ENCODE measurements at places on chromosomes 7 and 10.

- peak; percentile 91 for DNase-seq
These were observed 59.4 kb downstream of the USP6NL start for GRCh38 chr10:11551916-11552602.

- no peak for DNase-seq
These were observed 145.8 kb upstream of the TMEM72 start for GRCh38 chr10:44765299-44765698.

DNA sequence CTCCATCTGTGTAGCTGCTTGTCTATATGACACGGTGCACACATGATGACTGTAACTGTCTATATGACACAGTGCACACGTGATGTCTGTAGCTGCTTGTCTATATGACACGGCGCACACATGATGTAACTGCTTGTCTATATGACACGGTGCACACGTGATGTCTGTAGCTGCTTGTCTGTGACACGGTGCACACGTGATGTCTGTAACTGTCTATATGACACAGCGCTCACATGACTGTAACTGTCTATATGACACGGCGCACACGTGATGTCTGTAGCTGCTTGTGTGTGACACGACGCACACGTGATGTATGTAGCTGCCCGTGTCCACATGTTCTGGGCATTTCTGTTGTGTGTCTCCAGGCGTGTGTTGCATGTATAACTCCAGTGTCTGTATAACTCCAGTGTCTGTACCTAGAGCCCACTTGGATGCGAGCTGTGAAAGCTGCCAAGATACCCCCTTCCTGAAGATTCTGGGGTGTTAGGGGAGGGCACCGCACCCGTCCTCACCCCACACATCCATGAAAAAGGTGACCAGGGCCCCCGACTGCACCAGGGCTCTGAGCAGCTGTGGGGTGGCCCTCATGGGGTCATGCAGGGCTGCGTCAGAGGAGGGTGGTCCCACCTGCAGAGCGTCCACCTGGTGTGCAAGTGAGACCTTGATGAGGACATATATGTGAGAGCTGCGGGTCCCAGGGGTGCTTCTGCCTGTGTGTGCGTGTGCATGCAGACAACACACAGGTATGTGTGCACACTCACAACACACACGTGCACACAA lies 137.9 kb downstream of the ELFN1 start:
- DNase-seq: no peak

GRCh38 chr7:6650086-6650485 lies 13.0 kb downstream of the ZNF316 start:
- no peak for DNase-seq

- DNase-seq: no peak
These were observed 50.7 kb upstream of the AMPH start for GRCh38 chr7:38681882-38682281.

DNA sequence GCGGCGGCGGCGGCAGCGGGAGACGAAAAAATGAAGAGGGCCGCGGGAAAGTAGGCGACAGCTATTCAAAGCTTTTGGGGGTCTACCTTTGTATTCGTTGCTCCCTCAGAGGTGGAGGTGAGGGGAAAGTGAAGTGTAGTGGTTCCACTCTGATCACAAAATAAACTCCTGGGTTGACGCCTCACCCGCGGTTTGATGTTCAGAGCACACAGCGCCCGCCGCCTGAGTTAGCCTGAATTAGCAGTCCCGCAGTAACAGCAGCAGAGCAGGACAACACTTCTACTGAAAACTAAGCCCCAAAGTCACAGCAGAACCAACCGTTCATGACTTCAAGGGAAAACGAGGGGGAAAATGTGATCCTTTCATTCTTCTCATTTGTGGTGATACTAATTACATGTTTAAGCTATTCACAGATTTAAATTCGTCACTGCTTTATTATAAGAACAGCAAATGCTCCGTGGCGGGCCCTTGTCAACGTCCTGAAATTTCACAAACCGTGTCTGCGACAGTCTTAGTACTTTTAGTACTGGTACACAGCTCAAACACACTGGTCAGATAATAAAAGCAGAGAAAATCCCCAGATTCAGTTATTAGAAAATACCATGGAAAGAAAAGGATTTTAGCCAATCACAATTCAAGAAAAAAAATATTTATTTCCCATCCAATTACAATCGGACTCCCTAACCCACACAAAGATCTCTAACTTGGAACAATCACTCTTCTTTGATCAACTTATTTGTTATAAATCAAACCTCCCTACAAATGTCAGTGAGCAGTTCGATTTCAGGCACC lies 563 bp upstream of the JMJD1C start:
- peak; percentile 21 for DNase-seq

GRCh38 chr10:117674646-117675045 lies 132.1 kb downstream of the EMX2 start:
- no peak for DNase-seq

GRCh38 chr7:138169441-138169851 lies 93.2 kb downstream of the AKR1D1 start:
- DNase-seq: no peak

All from inflammatory macrophage treated with lipopolysaccharide for 4 hours (primary cell).